ENCODE measurements at places on chromosomes 6 and 20.
A peak's percentile ranks its signal among the peaks of the same experiment; 100 is the strongest.

DNA sequence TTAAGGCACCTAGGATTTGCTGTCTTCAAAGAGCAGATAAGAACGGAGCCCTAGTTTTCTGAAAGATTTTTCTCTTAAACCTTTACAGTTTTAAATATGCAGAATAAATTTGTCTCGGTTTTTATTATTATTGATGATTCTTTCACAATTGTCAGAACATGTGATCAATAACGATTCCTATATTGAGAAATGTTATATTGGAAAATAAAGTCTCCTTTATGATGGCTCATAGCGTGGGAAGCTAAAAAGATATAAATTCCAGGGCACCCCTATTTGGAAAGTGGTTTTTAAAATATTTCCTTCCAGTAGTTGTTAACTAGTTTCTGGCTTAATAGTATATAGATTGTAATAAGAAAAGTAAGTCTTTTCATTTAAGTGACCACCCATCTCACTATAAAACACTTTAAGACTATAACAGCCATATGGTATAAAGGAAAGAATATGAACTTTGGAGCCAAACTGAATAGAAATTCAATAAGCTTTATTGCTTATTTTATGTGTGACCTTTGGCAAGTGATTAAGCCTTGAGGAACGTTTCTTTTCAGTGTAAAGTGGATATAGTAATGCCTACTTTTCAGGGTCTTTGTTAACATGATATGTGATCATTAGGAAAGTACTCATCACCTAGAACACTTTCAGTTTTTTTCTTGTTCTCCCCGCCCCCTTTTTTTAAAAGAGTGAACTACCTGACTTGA, 369.6 kb downstream of the LAMA2 start:
- DNase-seq = no peak

GRCh38 chr6:14290041-14290771, 172.6 kb downstream of the CD83 start:
- DNase-seq = no peak

- DNase-seq = no peak
Measured at GRCh38 chr6:111658462-111659154, 52.9 kb upstream of the TRAF3IP2 start.

GRCh38 chr6:143528164-143528811, 16.8 kb upstream of the FUCA2 start:
- peak; percentile 47 for DNase-seq

DNA sequence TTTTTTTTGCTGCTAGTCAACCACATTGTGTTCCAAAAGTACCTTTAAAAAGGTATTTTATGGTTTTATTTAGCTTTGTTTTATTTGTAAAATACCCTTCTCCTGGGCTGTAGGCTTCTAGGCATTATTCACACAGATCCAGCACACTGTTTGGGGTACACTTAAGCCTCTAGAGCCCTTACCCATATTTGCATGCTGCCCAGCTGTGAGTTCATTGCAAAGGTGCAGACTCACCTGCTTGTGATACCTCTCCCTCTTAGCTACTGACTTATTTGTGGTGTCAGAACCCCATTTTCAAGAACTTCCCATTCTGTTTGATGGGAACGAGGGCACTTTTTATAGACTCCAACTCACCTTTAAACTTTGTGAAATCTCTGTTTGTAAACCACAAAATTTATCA, 69.8 kb downstream of the RIN2 start:
- DNase-seq = no peak

DNA sequence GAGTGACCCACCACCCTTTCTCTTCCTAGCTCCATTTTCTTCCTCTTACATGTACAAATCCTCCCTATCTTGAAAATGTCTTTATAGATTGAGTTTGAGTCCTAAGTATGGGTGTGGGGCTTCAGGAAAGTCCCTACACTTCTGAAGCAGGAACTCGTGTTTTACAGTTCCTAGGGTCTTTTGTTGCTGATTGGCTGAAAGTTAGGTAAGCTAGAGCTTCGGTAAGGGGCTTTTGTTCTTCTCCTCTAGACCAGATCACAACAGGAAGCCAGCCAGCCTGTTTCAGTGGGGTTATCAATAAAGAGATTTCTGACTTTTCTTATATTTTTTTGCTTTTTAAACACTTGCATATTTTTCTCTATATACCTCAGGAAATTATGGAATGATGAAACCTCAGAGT, 51.3 kb downstream of the CNR1 start:
- DNase-seq = no peak

DNA sequence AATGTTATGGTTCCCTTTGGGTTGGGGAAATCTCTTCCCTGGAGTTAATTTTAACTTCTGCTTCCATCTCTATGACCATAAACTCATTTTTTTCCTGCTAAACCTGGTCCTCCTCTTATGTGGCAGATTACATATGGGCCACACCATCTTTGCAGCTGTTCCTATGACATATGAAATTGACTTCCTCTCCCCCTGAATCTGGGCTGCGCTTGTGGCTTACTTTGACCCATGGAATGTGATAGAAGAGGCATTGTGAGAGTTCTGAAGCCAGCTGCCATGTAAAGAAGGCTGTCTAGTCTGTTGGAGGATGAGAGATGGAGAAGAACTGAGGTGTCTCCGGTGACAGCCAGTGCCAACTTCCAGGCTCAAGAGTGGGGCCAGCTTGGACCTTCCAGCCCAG, 100.1 kb downstream of the CDC5L start:
- no peak for DNase-seq
